Lower leg skin (tissue), 4 donors: ENCODE measurements at places on chromosomes 4 and X. TPM values are rescaled to one million over a fixed set of nuclear protein-coding genes. Genes with fewer than 3 reads are reported as not detected.

DNA sequence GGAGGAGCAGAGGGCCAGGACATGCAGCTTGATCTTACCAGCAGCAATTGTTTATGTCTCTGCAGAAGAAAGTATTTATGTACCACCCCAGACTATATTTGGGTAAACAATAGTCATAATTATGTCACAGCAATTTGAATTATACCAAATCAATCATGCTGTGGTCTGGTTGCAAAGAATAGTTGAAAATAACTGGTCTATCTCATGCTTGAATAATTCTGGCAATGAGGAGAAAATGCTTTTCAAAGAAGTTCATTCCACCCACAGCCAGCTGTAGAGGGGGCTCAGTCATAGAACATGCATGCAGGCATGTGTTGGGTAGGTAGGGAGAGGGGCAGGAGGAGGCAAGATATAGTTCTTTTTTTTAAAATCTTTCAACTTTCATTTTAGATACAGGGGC lies 399.2 kb downstream of the IL15 start:
- DNase-seq: no peak

- DNase-seq: no peak
These were observed 135.4 kb upstream of the DUSP21 start for GRCh38 chrX:44708470-44708869.

- no peak for DNase-seq
These were observed 15.6 kb downstream of the ATP2B3 start for GRCh38 chrX:153533091-153533490.

The STBD1 gene
- 1.0 TPM for total RNA-seq

DNA sequence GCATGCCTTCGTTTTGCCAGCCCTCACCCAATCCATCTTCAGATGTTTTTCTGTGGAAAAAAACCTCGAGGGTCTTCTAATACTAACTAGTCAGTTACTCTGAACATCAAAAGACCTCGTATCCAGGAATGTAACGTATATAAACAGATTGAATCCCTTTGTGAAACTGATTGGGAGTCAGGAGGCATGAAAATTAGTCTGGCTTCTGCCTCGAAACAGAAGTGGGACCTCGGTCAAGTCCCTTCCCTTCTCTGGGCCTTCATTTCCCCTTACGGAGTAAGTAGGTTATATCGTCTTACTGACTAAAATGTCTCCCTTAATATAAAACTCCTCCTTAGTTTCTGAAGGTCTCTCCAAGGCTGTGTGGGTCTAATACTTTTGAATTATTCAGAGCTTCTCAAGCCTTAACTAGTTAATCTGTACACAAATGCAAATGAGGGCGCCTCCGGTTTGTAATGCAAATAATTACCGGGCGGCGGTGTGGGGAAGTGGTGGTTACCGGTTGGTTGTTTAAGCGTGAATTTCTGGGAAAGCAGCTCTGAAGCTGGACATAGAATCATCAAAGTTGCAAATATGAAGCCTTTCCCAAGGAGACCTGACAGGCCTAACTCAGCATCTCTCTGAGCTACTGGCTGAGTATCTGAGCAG lies 11.4 kb upstream of the NKRF start:
- peak; percentile 82 for DNase-seq

- no peak for DNase-seq
These were observed 106.2 kb downstream of the SYTL5 start for GRCh38 chrX:38112566-38112965.

The SHISA3 gene
- 0.22 TPM for total RNA-seq

- DNase-seq: no peak
These were observed 57.1 kb upstream of the MID1 start for GRCh38 chrX:10677490-10677889.

DNA sequence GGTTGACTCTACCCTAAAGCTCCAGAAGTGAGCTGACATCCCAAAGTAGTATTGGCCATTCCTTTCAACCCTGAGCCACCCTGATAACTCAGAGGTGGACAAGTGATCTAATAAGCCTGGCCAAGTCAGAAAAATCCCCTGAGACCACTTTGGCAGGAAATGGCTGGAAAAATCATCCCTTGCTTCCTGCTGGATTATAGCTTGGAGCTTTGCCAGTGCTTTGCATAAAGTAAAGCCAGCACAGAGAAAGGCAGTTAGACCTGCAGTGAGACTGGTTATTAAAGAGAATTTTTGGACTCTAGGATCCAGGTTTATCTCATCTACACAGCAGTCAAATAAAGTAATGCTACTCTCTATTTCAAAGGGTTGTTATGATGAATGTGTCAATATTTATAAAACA lies 6.4 kb downstream of the CXCL3 start:
- no peak for DNase-seq

GRCh38 chrX:115368876-115369275 lies 79.4 kb downstream of the LUZP4 start:
- no peak for DNase-seq

DNA sequence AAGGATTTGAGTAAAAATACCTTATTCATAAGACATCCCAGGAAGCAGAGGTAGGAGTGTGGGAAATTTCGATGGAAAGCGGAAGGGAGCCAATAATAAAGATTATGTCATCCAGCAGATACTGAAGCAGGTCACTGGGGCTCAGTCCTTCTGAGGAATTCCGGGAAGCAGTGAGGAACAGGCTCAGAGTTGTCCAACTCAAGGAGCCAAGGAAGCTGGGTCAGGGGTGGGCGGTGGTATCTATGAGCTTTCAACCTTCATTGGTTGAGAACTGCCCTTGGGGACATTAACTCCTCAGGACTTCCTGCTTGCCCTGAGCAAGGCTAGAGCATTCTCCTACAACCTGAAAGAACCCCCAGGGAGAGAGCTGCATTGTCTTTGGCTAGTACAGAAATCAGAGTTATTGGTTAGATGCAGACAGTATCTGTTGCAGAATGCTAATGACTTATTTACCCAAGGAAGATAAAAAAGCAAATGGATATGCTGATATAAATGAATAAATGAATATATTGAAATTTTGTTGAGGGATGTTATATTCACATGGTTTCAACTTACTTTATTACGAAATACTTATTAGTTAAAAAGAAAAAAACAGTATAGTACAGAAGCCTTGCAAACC lies 68.2 kb downstream of the DMP1 start:
- no peak for DNase-seq

The ZNF630 gene
- 1.6 TPM for total RNA-seq

GRCh38 chr4:25862411-25863346 lies at the start of gene SEL1L3:
Gene SEL1L3, minus strand, starts transcription at chr4:25862988. Its CDS starts 152 bp downstream, at chr4:25862836.
- no peak for DNase-seq

The HSFX3 gene
- total RNA-seq: not detected

GRCh38 chr4:88858752-88859151 lies 161.1 kb upstream of the NAP1L5 start:
- no peak for DNase-seq

GRCh38 chr4:8348071-8348470 lies 78.5 kb downstream of the HTRA3 start:
- DNase-seq: peak; percentile 36
